ENCODE measurements at places on chromosomes 13 and 19.

DNA sequence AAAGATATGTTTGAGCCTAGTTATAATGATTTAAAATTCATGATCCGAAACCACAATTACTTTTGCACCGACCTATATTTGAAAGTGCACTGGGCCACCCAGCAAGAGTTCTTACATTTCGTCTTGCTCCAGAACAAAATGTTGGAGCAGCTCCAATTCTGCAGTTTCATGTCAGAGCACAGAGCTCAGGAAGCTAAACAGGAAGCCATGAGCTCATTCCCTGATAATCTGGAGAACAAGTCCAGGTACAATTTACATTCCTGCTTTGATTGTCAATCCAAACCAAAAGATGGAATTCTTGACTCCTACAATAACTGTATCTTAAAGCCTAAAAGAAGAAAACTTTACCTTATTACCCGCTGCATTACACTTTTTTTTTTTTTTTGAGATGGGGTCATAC lies 131.8 kb downstream of the KCTD12 start:
- DNase-seq: no peak

GRCh38 chr13:80157261-80157932 lies 183.5 kb downstream of the SPRY2 start:
- DNase-seq: no peak

DNA sequence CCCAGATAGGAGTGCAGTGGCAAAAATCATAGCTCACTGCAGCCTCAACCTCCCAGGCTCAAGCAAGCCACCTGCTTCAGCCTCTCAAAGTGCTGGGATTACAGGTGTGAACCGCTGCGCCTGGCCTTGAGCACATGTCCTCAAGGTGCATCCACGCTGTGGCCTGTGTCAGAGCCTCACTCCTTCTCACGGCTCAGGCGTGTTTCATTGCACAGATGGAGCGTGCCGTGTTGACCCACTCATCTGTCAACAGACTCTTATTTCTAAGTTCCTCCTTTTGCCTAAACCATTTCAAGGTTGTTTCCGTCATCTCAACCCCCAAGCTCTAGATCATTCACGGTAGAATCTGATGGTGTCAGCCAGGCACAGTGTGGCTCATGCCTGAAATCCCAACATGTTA lies 28.2 kb downstream of the ATP8B3 start:
- no peak for DNase-seq

GRCh38 chr13:50762969-50763567 lies 80.4 kb downstream of the DLEU7 start:
- DNase-seq: no peak

DNA sequence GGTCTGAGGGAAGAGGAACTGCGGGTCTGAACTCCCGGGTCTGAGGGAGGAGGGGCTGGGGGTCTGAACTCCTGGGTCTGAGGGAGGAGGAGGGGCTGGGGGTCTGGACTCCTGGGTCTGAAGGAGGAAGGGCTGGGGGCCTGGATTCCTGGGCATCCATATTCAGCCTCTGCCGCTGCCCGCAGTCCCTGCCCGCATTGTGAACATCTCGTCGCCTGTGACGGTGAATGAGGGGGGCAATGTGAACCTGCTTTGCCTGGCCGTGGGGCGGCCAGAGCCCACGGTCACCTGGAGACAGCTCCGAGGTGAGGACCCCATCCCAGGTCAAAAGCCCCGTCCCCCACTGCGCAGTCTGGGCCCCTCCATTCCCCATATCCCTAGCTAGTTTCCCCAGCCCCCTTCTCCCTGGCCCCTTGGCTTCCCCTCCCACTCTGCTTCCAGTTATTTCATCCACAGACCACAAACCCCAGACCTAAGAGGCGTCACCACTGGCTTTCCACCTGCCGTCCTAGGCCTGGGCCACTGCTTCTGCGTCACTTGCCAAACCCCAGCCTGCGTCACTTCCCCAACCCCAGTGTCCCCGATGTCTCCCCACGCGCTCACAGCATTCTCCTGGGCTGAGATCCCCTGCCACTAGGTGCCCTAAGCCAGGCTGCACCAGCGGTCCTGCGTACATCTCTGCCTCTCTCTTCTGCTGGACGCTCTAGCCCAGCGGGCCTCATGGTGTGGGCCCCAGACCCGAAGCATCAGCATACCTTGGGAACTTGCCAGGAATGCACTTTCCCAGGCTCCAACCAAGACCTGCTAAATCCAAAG lies 13.9 kb downstream of the IGLON5 start:
- DNase-seq: no peak

DNA sequence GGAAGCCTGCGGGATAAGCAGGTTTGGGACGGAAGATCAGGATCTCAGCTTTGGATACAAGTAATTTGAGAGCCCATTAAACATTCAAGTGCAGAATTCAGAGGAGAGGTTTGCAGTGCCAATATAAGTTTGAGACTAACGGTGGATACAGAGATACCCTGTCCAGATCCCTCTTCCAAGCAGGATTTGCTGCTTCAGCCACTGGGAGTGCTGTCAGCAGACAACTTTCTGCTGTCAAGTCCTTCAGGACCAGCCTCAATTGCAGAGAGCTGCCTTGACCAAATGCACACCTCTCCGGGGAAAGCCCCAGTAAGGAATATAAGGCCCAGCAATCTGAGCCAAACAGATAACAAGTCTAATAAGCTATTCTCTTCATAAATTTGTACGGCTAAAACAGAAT lies 46.1 kb upstream of the ZNF780A start:
- DNase-seq: no peak

DNA sequence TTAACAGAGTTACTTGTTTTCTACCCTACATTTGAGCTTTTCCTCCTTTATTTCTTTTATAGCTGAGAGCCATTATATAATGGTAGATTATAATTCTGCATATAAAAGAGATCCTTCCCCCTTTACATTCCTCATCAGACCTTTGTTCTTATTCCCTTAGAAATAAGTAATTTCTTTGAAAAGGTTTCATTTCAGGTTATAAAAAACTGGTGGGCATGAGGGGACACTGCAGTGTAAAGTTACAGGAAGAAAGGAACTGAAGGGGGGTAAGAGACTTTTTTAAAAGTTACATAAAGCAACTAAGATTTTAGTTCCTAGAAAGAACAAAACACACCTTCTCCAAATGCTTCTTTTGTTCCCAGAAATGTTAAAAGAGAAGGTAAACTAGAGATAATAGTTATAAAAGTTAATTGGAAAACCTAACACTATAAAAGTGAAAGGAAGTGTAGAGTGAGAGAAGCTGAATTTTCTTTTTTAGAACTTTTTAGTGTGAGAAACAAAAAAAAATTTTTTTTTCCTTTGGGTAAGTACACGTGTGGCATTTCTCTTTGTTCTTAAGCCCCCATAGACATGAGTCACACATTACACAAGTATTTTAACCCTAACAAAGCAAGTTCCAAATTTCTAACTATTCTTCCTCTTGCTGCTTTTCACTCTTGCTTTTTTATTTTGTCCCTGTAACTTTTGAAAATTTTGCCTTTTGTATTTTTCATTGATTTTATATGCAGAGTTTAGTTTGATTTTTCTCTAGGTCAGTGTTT lies 106.4 kb upstream of the MLNR start:
- no peak for DNase-seq

GRCh38 chr13:111281751-111282311 lies 38.6 kb upstream of the TEX29 start:
- no peak for DNase-seq
